ENCODE measurements at places on chromosomes 6 and 20. TPM values are rescaled to one million over a fixed set of nuclear protein-coding genes. Genes with fewer than 3 reads are reported as not detected.

Gene GATA5
- total RNA-seq = not detected

Gene RHAG
- total RNA-seq = not detected

Gene PSORS1C1
- not detected for total RNA-seq

Gene KCNQ2
- not detected for total RNA-seq

DNA sequence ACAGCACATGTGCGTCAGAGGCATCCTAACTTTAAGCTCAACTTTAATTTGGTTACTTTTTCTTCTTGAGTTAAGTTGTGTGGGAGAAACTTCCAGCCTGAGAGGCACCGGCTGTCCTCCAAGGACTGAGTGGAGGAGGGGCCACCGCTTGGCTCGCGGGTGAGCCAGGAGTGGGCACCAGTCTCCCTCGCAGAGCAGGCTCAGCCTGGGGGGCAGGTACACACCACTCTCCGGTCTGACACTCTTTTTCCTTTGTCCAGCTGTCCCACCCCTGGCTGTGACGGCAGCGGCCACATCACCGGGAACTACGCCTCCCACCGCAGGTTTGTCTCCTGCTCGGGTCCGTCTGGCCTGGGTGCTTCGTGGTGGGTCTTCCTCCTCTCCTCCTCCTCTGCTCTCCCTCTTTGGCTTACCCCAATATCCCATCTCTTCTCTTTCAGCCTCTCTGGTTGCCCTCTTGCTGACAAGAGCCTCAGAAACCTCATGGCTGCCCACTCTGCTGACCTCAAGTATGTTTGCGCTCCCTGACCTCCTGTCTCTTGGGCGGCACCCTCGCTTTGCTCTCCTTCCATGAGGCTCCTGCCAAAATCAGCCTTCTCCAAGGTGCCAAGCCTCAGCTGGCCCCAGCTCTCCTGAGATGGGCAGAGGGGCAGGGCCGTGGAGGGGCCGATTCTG is 32.6 kb upstream of the PCMTD2 start:
- DNase-seq = no peak

- DNase-seq = no peak
Observed at GRCh38 chr6:35717449-35718374, 19.1 kb upstream of the ARMC12 start.

GRCh38 chr6:125950293-125950692 is 6.3 kb upstream of the HINT3 start:
- no peak for DNase-seq

DNA sequence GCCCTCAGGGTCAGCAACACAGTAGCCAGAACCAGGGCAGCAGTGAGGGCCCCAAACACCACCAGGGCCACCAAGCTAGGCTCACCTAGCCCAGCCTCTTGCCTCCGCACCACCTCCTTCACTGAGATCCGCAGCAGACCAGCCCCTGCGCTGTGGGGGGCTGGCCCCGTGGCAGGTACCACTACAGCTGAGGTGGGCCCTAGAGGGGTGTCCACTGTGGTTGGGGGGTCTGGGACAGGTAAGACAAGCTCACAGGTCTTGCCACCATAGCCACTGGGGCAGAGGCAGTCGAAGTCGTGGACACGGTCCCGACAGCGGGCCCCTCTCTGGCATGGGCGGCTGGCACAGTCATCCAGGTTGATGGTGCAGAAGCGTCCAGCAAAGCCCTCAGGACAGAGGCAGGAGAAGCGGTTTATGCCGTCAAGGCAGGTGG is 4.6 kb downstream of the DLK2 start:
- no peak for DNase-seq

- DNase-seq = no peak
Observed at GRCh38 chr6:5584078-5584482, 322.8 kb downstream of the FARS2 start.

DNA sequence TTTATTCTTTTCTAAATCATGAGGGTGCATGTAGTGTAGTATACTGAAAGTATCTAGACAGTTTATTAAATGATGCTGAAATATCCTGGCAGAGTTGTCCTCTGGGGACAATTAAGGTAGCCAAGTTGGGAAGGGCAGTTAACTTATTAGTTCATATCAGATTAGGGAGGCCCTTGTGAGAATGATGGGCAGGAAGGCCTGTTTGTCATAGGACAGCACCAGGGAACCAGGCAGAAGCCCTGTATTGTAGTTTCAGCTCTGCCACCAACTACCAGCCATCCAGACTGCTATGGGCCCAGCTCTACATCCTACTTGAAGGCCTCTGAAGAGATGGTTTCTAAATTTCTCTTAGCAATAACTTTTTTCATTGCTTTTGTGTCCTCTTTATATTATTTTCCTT is 4.0 kb downstream of the MYLIP start:
- DNase-seq = no peak

GRCh38 chr6:39958947-39959346 is 24.7 kb upstream of the MOCS1 start:
- no peak for DNase-seq

DNA sequence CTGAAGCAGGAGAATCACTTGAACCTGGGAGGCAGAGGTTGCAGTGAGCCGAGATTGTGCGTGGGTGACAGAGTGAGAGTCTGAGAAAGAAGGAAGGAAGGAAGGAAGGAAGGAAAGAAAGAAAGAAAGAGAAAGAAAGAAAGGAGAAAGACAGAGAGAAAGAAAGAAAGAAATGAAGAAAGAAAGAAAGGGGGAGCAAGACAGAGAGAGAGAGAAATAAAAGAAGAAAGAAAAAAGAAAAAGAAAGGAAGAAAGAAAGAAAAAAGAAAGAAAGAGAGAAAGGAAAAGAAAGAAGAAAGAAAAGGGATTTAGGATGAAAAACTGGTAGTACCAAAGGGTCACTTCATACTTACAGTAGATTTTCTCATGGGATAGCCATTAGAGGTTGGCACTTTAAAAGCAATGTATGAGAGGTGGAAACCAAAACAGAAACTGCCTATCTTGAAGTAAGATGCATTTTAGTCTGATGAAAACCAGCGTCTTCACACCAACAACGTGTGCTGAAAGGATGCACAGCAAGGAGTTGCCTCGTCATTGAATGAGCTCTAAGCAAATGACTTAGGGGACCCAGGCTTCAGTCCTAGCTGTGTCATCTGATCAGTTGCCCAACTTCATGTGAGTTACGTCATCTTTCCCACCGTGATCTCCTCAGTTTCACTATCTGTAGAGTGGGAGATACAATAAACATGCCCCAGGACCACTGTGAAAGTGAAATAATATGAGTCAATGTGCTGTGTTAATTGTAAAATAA is 133.9 kb upstream of the NEDD9 start:
- DNase-seq = no peak
